ENCODE measurements at places on chromosomes 11 and 22.

- no peak for DNase-seq
Measured at GRCh38 chr11:128733440-128734102, 39.7 kb downstream of the FLI1 start.

GRCh38 chr11:68684385-68685356 is at the start of gene GAL:
GAL (plus strand) TSS chr11:68684544; CDS start chr11:68684924, 380 bp downstream.
- no peak for DNase-seq

DNA sequence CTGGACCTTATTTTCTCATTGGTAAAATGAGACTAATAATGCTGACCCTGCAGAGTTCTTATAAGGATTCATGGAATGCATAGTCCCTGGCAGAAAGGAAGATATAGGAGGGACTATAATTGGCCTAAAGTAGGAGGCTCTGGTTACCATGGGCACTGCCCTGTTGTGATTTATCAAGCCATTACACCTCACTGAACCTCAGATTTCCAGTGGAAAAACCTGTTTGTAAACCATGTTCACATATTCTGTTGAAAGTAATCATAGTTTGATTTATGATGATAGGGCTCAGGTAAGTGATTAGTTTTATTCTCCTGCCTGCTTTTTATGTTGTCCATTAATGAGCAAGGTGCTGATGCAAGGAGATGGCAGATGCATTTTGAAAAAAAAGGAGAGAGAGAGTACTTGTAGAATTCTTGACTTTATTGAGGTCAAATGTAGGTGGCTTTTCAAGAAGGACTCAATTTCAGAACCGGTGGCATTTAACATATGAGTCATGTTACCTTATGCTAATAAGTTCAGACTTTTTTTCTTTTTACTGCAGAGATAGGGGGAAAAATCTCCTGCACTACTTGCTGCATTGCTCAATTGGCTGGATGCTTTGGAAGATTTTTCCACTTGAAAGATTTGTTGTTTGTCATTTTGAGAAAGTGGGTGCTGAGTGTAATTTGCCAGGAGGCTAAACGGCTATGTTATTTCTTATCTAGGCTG is 14.6 kb downstream of the NF2 start:
- no peak for DNase-seq

DNA sequence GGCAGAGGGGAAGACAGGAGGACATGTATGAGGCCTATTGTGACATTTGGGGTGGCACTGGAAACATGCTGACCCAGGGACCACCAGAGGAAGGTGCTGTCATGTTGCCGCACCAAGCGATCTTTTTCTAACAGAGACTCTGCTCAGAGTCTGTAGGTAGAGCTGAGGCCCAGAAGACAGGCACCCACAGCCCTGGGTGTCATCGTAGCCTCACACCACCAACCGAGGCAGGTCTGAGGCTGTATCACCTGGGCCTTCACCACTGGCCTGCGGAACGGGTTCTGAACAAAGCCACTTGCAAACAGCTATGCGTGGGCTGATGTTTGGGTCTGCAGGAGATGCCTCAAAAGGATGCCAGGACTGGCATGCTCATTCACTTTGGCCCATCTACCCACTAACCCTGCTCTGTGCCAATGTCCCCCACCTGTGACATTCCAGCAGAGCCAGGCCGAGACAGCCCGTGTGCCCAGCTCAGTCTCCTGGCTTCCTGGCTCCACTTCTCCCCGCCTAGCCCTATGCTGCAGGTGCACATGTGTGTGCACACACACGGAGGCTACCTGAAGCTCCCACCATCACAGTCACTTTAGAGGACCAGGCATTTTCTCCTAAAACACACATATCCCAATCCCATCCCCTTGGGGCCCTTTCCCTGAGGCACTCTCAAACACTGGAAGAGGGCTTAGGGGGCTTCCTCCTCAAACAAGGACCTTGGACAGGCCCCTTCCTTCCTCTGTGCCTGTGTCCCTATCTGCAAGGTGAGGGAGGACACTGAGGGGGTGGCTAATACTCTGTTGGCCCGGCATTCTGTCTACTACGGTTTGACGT is 3.6 kb downstream of the TRIM29 start:
- no peak for DNase-seq

DNA sequence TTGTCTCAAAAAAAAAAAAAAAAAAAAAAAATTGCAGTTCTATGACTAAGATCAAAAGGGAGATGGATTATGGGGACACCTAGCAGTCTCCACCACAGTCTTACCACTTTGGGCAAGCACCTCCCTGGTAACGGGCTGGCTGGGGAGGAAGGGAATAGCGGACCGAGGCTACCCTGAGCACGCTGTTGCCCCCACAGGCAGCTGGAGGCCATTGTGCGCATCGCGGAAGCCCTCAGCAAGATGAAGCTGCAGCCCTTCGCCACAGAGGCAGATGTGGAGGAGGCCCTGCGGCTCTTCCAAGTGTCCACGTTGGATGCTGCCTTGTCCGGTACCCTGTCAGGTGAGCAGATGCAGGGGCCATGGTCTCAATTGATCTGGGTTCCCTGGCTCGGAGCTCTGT is 21.2 kb downstream of the MCM5 start:
- DNase-seq = no peak

GRCh38 chr11:10633261-10633660 is 60.3 kb downstream of the IRAG1 start:
- no peak for DNase-seq

DNA sequence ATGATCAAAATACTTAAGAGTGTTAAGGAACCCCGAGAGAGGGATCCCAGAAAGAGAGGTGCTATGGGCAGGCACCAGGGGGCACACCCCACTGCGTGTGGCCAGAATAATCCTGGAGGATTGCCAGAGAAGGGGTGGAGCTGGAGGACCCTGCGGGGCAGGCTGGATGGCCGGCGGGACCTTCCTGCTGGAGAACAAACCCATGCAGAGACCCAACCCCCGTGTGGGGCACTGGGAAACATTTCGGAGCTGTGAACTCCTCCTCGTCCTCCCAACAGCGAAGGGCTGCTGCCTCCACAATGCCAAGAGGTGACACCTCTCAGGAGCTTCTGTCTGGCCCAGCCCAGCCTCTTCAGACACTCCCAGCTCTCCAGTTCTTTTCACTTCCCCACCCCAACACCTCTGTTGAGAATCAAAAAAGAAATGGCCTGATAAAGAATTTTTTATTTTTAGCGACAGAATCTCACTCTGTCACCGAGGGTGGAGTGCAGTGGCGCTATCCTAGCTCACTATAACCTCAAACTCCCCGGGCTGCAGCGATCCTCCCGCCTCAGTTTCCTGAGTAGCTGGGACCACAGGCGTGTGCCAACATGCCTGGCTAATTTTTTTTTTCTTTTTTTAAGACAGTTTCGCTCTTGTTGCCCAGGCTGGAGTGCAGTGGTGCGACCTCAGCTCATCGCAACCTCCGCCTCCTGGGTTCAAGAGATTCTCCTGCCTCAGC is 25.6 kb downstream of the RHOD start:
- DNase-seq = no peak

DNA sequence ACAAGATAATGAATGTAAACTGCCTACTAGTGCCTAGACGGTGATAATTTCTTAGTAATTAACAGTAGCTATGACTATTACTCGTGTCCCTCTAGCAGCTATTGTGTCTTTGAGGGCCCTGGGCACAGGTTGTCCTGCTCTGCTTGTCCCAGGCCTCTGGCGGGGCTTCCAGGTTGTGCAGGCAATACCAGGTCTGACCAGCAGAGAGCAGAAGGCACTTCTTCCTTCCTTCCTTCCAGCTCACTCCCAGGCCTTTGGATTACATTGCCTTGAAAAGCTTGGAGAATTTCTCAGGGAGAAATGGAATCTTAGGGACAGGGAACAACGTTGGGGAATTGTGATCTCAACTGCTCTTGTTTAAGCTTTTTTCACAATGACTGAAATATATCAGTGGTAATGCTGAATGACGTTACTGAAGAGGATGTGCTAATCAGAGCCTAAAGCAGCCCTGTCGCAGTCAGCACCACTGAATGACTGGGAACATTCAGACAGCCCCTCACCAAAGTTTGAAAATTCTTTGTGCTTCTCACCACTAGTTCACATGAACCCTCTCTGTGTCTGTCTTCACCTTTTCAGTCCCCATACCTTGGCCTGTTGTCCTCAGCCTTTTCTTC is 8.4 kb upstream of the CCKBR start:
- no peak for DNase-seq

- no peak for DNase-seq
Measured at GRCh38 chr11:10267821-10268220, 26.2 kb downstream of the SBF2 start.

Data from CD4-positive, alpha-beta memory T cell (primary cell).